ENCODE measurements at places on chromosomes 1 and 21.

GRCh38 chr21:45622416-45623097 lies 21.0 kb upstream of the PCBP3 start:
- no peak for DNase-seq

- no peak for DNase-seq
Observed at GRCh38 chr1:86154571-86155050, 2.0 kb downstream of the COL24A1 start.

DNA sequence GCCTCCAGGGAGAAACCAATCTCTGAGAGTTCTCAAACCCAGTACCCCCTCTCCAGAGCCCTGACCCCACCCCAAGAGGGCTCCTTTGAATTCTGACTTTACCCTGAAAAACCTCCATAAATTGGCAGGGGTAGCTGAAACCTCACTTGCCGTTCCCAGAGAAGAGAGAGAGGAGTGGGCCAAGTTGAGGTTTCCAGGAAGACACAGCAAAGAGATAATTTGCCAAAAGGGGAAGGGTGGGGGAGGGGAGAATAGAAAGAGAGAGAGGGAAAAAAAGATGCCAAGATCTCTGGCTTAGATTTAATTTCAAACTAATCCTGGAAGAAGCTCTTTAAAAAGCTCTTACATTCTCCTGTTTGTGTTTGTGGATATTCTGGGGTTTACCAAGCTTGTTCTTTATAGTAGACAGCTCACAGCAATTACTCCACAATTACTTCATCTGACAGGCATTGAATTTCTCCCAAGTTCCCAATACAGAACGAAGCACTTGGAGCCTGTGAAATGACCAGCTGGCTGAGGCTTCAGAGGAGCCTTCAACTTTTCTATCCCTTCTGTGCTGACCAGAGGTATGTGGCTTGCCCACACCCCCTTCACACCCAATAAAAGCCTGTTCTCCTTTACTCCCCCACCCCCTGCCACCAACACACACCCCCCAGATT lies 1.1 kb upstream of the GRHL3 start:
- DNase-seq, result no peak

DNA sequence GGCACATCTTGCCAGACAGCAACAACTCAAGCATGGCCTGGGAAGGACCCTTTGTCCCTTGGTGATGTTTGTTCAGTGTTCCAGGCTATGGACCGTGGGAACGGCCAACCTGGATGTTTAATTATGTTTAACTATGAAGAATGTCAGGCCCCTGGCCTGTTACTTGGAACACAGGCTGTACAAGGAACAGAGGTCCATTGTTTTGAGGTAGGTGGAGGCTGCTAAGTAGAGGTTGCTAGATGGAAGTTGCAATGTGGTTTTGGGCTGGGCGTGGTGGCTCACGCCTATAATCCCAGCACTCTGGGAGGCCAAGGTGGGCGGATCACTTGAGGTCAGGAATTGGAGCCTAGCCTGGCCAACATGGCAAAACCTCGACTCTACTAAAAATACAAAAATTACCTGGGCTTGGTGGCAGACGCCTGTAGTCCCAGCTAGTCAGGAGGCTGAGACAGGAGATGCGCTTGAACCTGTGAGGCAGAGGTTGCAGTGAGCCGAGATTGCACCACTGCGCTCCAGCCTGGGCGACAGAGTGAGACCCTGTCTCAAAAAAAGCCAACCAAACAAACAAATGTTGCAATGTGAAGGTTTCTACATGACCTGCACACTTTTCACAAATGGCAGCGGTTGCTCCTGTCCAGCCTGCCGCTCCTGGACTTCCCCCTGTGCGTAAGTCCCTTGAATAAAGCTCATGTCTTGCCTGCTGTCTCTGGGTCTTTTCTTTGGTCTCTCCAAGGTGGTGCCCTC lies 2.5 kb upstream of the LEFTY1 start:
- DNase-seq, result no peak

GRCh38 chr1:35546614-35547013 lies 10.6 kb downstream of the KIAA0319L start:
- DNase-seq, result no peak

All from NK-92 treated with Interleukin-12 subunit alpha and Interleukin-12 subunit beta, amount 100 ng/mL, for 24 hours (cell line).